ENCODE measurements at places on chromosomes 1 and 21.

DNA sequence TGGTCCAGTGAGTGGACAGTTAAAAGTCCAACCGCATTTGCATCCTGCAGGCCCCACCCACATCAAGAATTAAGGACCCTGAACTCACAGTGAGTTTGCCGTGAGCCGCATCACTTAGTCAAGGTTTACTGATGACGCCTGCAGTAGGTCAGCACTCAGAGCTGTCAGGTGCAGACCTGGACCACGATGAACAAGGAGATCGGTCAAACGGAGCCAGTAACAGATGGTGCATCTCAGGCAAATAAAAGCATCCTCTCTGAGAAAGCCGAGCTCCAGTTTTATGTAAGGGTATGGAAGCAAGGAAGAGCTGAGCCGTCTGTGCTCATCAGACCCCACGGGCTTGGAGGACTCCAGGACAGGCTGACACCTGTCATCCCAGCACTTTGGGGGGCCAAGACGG, 4.5 kb downstream of the PRDM15 start:
- DNase-seq = no peak

GRCh38 chr1:118914379-118915161, 73.6 kb downstream of the TBX15 start:
- no peak for DNase-seq

DNA sequence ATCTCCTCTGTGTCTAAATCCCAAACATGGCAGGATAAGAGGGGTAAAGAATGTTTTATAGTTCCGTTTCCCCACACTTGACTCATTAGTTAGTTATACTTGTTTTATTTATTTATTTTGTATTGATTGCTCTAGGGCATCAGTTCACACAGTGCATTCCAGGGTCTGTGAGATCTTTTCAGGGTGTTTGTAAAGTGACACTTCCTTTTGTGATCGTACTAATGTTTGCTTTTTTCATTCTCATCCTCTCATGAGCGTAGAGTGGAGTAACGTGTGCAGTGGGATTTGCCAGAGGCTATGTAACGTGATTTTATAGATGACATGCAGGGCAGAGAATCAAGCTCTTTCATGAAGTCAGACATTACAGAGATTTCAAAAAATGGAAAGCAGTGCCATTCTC, 103.2 kb downstream of the SCCPDH start:
- no peak for DNase-seq

GRCh38 chr21:43191971-43192370, 23.2 kb downstream of the CRYAA start:
- DNase-seq = no peak

GRCh38 chr1:244050014-244050834, 859 bp upstream of the ZBTB18 start:
- DNase-seq = no peak

GRCh38 chr1:4710592-4711415, 56.4 kb downstream of the AJAP1 start:
- DNase-seq = no peak

GRCh38 chr1:81802707-81803430, 2.1 kb downstream of the ADGRL2 start:
- no peak for DNase-seq

Data from Panc1 (cell line).